Large intestine (tissue), 12 donors: ENCODE measurements at places on chromosomes 12 and 14. TPM values are rescaled to one million over a fixed set of nuclear protein-coding genes. Genes with fewer than 3 reads are reported as not detected.

The SALL2 gene
- polyA plus RNA-seq = 10.2 TPM

The TCTN2 gene
- polyA plus RNA-seq = 8.6 TPM

The ACOT4 gene
- 2.4 TPM for polyA plus RNA-seq

The KRT85 gene
- polyA plus RNA-seq = 0.03 TPM

DNA sequence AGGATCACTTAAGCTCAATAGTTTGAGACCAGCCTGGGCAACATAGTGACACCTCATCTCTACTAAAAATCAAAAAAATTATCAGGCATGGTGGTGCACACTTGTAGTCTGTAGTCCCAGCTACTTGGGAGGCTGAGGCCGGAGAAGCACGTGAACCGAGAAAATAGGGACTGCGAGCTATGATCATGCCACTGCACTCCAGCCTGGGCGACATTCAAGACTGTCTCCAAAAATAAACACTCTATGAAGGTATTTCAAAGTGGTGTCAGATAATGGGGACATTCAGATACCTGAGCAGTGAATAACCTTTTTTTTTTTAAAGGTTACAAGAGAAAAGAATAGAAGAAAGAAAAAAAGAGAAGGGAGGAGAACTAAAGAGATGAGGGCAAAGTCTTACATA is 98.1 kb downstream of the MED13L start:
- no peak overlapping the region for H3K4me3 ChIP-seq
- no peaks in the 10 kb centered on the region for H3K36me3 ChIP-seq
- H3K27me3 ChIP-seq = no peaks in the 10 kb centered on the region

DNA sequence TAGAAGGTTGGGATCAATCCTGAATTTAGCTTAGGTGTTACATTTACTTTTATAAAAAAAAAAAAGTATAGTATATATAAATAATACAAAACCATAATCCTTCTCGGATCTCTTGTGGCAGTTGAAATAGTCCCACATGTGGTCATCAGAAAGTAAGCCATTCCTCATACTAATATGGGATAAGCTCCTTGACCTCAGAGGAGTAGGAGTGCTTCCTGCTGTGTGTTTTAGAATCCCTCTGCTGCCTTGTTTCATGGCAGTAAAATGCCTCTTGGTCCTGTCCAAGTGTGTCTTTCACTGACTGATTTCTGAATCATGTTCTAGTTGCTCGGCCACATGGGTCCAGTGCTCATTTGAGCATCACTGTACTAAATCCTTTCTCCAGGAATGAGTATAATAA is 117.0 kb downstream of the NTN4 start:
- no peak for DNase-seq
- H3K4me3 ChIP-seq = no peak overlapping the region
- H3K4me1 ChIP-seq = no peaks in the 10 kb centered on the region
- H3K36me3 ChIP-seq = peaks cover 14% of the 10 kb centered on the region
- H3K27ac ChIP-seq = no peak overlapping the region

- H3K27me3 ChIP-seq = no peaks in the 10 kb centered on the region
- H3K36me3 ChIP-seq = no peaks in the 10 kb centered on the region
- no peak for DNase-seq
- H3K27ac ChIP-seq = no peak overlapping the region
Measured at GRCh38 chr14:85428926-85429325, 101.0 kb upstream of the FLRT2 start.

GRCh38 chr12:81257947-81258551 is 180.2 kb downstream of the ACSS3 start:
- H3K4me1 ChIP-seq = no peaks in the 10 kb centered on the region
- H3K27me3 ChIP-seq = no peaks in the 10 kb centered on the region

- H3K4me1 ChIP-seq = no peaks in the 10 kb centered on the region
- H3K4me3 ChIP-seq = no peak overlapping the region
- H3K27me3 ChIP-seq = no peaks in the 10 kb centered on the region
Measured at GRCh38 chr14:81655423-81656314, 122.0 kb upstream of the SEL1L start.

- no peak overlapping the region for H3K4me3 ChIP-seq
- H3K4me1 ChIP-seq = no peaks in the 10 kb centered on the region
- H3K27ac ChIP-seq = no peak overlapping the region
- no peaks in the 10 kb centered on the region for H3K27me3 ChIP-seq
Measured at GRCh38 chr12:57027805-57028153, 11.4 kb upstream of the TAC3 start.

DNA sequence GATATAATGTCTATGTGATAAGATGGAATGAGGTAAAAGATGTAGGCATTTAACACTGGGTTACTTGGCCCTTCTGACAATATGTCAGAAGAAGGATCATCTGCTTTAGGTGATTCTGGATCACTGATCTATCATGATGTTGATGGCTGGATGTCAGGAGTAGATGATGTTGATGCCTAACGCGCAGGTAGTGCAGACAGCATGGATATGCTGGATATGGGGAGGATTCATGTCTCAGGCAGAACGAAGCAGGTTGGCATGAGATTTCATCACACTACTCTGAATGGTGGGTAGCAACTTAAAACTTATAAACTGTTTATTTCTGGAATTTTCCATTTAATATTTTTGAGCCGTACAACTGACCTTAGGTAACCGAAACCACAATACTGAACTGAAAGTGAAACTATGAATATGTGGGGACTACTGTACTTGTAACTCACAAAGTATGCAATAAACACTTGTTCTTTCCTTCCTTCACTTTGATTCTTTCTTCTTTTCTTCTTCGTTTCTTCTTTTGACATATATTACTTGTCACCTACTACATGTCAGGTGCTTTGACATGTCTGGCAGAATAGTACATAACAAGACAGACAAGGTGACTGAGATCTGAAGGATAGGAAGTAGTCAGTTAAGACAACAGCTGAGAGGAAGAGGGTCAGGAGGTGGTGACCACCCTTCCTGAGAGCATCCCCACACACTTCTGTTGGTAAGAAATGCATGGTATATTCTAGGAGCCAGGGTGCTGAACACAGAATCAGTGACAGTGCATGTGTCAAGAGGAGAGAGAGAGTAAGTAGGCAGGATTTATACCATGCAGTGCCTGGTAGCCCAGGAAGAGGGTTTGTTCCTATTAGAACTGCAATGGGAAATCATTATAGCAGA is 238.8 kb downstream of the PPFIA2 start:
- no peak for DNase-seq
- no peaks in the 10 kb centered on the region for H3K4me1 ChIP-seq
- H3K36me3 ChIP-seq = no peaks in the 10 kb centered on the region

DNA sequence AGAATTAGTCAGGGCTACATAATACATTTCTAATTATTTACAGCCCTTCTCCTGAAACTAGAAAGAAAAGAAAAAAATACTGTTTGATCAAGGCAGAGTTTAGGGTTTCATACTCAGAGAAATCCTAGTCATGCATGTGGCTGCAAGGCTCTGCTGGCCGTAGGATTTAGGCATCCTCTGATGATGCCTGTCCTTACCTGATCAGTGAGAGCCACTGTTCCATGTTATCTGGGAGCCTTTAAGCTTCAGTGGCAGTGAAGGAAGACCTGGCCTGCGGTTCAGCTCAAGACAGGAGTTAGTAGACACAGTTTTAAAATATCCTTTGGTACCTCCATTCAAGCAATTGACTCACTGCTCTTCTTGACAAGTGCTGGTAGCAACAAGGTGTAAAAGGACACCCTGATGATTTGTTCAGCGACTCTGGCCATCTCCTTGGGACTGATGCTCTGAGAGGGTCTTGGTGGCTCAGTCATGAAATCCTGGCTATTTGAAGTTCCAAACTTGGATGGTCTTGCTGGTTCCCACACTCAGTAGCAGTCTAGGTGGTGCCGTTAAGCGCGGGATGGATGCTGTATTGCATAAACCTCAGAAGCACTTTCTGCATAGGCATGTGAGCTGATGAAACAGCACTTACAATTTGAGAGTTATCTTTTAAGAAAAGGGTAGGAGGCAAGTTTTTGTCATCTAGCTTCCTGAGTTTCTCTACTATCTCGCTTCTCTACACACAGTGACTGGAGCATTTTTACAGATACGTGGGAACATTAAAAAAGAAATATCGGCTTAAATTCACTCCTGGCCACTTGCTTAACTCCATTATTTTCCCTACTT is 162.0 kb downstream of the SAMD4A start:
- H3K4me3 ChIP-seq = no peak overlapping the region
- peaks cover 5% of the 10 kb centered on the region for H3K4me1 ChIP-seq
- no peak overlapping the region for H3K27ac ChIP-seq
- H3K27me3 ChIP-seq = no peaks in the 10 kb centered on the region
- DNase-seq = no peak
- no peaks in the 10 kb centered on the region for H3K36me3 ChIP-seq
